Activated CD8-positive, alpha-beta memory T cell treated with anti-CD3 and anti-CD28 coated beads for 4 hours (primary cell): ENCODE measurements at places on chromosomes 6 and 20.

DNA sequence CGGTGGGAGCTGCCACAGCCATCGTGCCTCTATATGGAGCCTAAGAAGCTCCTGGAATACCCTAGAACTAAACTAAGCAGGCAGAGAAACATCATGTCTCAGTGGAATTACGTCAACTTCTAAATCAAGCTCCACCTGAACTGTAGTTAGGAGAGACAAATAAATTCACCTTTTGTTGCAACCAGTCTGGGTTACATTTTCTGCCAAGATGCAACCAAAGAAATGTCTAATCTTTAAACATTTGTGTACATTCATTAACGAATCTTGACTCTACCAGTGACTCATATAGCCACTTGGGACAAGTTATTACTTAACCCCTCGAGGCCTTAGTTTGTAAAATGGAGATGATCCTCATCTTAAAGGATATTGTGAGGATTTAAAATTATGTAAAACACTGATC, 8.9 kb downstream of the PTPRK start:
- DNase-seq, result no peak

- no peak for DNase-seq
Measured at GRCh38 chr6:8570256-8570920, 135.0 kb upstream of the SLC35B3 start.

GRCh38 chr6:10719296-10719963, 3.4 kb upstream of the TMEM14C start:
- no peak for DNase-seq

- no peak for DNase-seq
Measured at GRCh38 chr6:151637814-151638213, 144.0 kb downstream of the CCDC170 start.

GRCh38 chr6:165096209-165096608, 213.2 kb downstream of the C6orf118 start:
- no peak for DNase-seq
